ENCODE measurements at places on chromosomes 16 and 17.

DNA sequence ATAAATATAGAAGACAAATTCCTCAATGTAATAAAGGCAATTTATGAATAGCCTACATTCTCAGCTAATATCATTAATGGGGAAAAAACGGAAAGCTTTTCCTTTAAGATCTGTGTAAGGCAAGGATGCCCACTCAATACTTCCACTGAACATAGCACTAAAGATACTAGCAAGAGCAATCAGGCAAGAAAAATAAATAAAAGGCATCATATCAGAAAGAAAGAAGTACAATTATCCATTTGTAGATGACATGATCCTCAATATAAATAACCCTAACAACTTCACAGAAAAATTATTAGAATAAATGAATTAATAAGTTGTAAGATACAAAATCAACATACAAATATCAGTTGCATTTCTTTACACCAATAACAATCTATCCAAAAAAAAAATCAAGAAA lies 37.1 kb downstream of the C16orf87 start:
- DNase-seq = no peak

- DNase-seq = no peak
Measured at GRCh38 chr17:80109713-80110446, 8.5 kb downstream of the GAA start.

- DNase-seq = no peak
Measured at GRCh38 chr17:57512258-57512657, 232.8 kb downstream of the CCDC182 start.

GRCh38 chr17:45814622-45815606 lies 29.8 kb upstream of the SPPL2C start:
- no peak for DNase-seq

GRCh38 chr17:59456428-59456827 lies 109.0 kb upstream of the DHX40 start:
- no peak for DNase-seq

GRCh38 chr17:72421128-72422092 lies 300.6 kb downstream of the SOX9 start:
- DNase-seq = peak; percentile 33

GRCh38 chr16:75065521-75066149 lies 50.9 kb downstream of the LDHD start:
- no peak for DNase-seq

GRCh38 chr17:21177854-21178600 lies 35.9 kb downstream of the TMEM11 start:
- no peak for DNase-seq

DNA sequence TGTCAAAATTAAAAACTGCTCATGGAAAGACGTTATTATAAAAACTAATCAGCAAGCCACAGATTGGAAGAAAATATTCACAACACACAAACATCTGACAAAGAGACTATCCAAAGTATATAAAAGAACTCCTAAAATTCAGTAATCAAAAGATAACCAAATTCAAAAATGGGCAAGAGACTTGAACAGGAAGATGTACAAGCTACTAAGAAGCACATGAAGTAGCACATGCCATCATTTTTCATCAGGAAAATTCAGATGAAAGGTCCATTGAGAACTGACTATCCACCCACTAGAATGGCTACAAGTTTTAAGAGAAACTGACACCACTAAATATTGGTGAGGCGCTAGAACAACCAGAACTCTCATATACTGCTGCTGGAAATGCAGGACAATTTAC lies 3.4 kb upstream of the HLF start:
- DNase-seq = no peak

GRCh38 chr17:17191961-17192381 lies 14.2 kb downstream of the PLD6 start:
- DNase-seq = peak; percentile 0

DNA sequence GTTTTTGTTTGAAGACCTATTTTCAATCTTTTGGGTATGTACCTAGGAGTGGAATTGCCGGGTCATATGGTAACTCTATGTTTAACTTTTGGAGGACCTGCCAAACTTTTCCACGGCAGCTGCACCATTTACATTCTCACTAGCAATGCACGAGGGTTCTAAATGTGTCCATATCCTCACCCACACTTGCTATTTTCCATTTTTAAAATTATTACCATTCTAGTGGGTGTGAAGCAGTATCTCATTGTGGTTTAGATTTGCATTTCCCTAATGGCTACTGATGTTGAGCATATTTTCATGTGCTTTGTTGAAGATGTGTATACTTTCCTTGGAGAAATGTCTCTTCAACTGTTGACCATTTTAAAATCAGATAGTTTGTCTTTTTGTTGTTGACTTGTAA lies 60.3 kb upstream of the HAPSTR1 start:
- DNase-seq = no peak

- DNase-seq = no peak
Measured at GRCh38 chr17:9271989-9272388, 250.7 kb downstream of the NTN1 start.

GRCh38 chr16:89945654-89946053 lies 2.9 kb upstream of the DEF8 start:
- DNase-seq = no peak

DNA sequence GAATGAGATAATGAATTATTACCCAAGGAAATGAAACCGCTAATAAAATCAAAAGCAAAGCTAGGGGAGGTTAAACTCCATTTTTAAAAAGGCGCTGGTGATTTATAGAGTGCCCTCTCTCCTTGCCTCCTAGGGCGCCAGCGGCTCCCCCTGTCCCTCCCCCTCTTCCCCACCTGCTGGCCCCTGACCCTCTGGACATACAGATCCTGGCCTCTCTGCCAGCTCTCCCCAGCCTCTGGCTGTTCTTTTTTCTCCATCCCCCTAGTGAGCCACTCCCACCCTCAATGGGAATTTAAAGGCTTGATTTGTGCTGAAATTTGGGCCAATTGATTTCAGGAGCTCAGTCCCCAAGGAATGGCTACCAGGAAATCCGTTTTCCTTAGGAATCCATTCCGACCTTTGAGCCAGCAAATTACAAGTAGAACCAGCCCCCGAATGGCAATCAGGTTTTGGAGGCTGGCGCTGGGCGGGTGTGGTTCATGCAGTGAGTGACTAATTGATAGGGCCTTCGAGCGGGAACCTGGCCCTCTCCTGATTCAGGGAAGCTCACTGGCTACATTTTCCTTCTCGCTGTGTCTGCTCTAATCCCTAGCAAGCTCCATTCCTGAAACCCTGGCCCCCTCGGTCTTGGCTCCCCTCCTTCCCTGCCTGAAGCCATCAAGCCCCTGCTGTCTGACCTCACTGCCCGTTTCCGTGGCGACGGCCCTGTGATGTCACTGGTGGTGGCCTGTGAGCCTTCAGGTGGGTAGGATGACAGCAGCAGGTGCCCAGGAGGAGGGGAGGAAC lies 141.9 kb upstream of the SDK2 start:
- no peak for DNase-seq

DNA sequence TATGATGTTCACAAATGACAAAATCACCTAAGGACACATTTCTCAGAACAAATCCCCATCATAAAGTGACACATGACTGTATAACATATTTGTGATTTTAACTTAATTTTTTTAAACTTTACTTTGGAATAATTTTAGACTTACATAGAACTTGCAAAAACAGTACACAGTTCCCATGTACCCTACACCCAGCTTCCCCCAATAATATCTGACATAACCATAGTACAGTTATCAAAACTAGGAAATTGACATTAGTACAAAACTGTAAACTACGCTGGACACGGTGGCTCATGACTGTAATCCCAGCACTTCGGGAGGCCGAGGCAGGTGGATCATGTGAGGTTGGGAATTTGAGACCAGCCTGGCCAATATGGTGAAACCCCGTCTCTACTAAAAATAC lies 24.8 kb downstream of the CDC27 start:
- no peak for DNase-seq

GRCh38 chr17:10357768-10358167 lies 15.0 kb downstream of the MYH13 start:
- DNase-seq = peak; percentile 12

- DNase-seq = no peak
Measured at GRCh38 chr16:57502048-57502775, 15.9 kb upstream of the DOK4 start.

GRCh38 chr17:39271546-39271945 lies 45.8 kb upstream of the STAC2 start:
- DNase-seq = no peak

DNA sequence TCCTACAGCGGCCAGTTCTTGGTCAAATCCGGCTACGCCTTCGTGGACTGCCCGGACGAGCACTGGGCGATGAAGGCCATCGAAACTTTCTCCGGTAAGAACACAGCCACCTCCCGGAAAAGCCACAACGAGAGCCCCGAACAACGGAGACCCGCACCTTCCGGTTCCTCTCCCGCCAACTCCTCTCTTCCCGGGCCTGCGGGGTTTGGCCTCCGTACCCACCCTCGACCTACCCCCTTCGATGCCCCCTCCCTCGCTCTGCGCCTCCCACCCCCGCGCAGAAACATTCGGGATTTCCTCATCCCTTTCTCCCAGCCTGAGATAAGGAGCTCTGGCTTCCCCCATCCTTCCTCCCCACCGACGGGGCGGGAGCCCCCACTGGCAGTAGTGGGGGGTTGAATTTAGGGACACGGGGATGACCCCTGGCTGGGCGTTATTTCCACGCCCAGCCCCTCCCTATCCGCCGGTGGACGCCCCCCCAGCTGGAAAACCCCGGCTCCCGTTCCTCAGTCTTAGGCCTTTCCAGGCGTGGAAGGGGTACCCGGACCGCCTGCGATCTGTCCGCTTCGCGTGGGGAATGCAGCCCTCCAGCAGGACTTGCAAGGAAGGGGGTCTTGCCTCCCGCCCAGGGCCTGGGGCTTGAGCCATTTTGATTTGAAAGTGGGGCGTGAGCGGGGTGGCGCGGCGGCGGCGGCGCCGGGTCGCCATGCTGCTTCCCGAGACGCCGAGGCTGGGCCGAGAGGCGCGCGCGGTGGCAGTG lies 822 bp downstream of the IGF2BP1 start:
- DNase-seq = peak; percentile 14

DNA sequence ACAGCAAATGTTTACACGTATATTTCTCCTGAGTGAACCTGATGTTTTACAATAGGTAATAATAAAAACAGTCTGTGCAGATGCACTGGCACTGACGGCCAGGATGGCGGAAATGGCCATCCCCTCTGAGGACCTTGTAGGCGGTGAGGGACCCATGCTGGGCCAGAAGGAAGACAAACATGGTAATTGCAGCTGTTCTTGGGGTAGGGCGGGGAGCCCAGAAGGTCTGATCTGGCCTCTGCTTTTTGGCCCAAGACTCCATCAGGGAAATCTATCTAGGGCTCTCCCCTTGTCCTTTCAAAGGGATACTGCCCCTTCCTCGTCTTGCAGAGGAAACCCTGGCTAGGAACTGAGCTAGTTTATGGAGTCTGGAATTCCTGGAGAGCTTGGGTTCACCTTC lies 7.4 kb upstream of the LGALS9 start:
- DNase-seq = no peak

DNA sequence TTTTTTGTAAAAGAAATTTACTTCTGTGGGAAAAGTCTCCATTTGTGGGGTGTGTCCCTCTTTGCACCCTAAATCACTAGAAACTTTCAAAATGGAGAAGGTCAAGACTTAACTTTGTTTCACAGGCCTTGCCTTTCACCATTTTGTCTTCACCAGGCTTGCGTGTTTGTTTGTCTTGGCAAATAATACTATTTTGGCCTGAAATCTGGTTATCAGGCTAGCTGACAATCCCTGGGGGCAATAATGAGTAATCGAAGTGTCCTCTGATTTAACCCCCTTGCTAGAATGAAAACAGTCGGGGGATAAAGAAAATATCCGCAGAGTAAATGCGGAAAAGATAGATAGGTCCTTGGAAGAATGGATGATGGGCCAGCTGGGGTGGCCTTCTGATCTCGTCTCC lies 34.5 kb downstream of the SLC39A11 start:
- no peak for DNase-seq

GRCh38 chr16:47713225-47713595 lies 252.1 kb downstream of the PHKB start:
- no peak for DNase-seq

DNA sequence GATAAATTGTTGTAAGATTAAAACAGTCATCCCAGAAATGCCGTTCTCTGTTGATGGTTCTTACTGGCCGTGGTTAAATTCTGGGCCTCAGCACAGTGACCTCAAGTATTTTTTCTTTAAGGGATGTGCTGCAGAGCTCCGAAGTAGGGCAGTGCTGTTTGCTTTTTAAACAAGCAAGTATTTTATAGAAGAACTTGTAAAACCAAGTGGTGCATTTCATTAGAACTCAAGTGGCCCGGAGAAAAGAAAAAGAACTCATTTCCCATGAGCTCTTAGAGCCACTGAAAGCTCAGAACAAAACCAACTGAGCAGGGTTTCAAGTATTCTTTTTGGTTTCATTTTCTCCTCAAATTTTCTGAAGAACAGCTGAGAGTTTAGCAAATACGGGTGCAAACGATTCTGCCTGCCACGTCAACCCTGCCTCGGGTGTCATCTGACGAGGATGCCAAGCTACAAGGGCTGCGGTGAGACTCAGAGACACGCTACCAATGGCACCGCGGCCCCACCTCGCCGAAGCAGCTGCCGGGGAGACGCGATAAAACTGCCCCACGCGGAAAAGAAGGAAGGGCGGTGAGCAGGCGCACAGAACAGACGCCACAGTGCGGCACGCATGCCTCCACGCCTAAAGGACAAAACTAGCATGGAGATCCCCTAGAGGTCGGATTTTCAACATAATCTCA lies 6.3 kb downstream of the LMF1 start:
- peak; percentile 77 for DNase-seq

GRCh38 chr17:9696279-9697044 lies 51.1 kb downstream of the USP43 start:
- DNase-seq = no peak

GRCh38 chr16:85541980-85542900 lies 70.9 kb upstream of the GSE1 start:
- DNase-seq = no peak

- DNase-seq = no peak
Measured at GRCh38 chr17:1759529-1759928, 2.3 kb upstream of the SERPINF1 start.

DNA sequence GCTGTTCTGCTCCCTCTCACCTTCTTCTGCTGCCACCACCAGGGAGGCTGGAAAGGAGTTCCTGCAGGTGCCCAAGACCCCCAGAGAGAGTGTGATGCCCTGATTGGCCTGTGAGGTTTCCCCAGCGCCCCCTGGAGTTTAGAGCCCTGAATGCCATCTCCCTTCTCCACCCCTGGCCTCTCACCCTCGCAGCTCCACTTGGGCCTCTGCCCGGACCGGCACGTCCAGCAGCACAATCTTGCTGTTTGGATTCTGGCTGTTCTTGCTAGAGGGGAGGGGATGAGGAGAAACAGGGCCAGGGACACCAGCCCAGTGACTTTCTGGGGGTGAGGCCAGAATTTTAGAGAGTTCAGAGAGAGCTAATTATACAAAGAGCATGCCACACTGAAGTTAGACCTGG lies 12.5 kb upstream of the FAM171A2 start:
- DNase-seq = no peak

GRCh38 chr16:19846436-19846835 lies 38.2 kb downstream of the GPRC5B start:
- DNase-seq = no peak

- DNase-seq = no peak
Measured at GRCh38 chr17:64117981-64118979, 11.7 kb downstream of the ERN1 start.

Measured in CD4-positive, alpha-beta T cell treated with Interleukin-6 for 4 hours (primary cell).